ENCODE measurements at places on chromosomes 3 and 15.

- DNase-seq, result no peak
Observed at GRCh38 chr15:100193277-100193860, 148.4 kb downstream of the ADAMTS17 start.

GRCh38 chr3:189710620-189711402, 79.6 kb downstream of the TP63 start:
- peak; percentile 93 for DNase-seq

DNA sequence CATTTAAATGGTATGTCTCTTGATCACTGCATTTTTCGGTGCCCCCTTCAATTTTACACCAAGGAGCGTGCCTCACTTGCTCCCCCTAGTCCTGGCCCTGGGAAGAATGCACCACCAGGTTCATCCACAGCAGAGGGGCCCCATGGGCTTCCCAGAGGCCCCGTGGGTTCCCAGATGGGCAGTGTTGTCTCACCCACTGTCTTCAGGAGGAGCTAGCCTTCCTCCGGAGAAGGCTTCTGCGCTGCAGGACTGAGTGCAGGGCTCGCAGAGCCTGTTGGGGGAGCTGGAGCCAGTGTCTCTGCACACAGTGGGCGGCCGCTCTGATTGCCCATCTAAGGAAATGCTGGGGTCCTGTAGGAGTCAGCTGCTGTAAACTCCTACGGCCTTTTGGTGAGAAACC, 45.9 kb downstream of the POLR2M start:
- no peak for DNase-seq

DNA sequence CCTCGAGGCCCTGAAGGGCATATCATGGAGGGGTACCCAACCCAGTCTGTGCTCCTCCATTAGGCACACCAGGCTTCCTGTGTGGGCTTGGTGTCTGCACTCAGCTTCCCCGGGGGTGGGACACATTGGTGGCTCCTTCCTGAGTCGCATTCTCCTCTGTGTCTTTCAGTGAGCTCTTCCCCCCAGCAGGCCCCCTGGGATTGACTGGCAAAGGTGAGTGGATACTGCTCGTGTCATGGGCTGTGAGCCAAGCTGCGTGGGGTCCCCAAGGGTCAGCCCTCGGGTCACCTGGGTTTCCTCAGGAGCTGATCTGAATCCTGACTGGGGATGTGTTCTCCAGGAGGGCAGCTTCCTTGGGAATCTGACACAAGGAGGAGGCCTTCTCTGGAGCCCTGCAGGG, 231.0 kb downstream of the SNRPN start:
- DNase-seq, result no peak

GRCh38 chr15:78055919-78056713, 21.4 kb downstream of the TBC1D2B start:
- DNase-seq, result peak; percentile 65

GRCh38 chr3:46271209-46271745, 29.0 kb downstream of the CCR3 start:
- no peak for DNase-seq

DNA sequence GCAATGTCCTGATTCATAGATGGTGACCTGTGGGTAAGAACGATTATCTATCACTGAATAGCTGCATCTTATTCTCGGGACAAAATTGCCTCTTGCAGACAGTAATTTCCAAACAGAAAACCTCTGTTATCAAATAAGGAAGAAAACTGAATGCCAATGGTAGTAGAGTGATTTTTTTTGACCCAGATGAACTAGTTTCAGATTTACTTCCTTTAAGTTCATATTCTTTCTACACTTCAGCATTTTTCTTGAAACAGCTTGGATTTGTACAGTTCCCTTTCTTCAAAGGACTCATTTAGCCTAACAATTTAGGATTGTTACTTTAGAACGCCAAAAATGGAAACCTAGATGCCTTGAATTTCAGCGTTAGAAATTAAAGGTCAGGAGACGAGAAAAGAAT, 14.6 kb downstream of the ETV5 start:
- no peak for DNase-seq

GRCh38 chr3:146589899-146590508, 15.1 kb downstream of the PLSCR5 start:
- peak; percentile 60 for DNase-seq

DNA sequence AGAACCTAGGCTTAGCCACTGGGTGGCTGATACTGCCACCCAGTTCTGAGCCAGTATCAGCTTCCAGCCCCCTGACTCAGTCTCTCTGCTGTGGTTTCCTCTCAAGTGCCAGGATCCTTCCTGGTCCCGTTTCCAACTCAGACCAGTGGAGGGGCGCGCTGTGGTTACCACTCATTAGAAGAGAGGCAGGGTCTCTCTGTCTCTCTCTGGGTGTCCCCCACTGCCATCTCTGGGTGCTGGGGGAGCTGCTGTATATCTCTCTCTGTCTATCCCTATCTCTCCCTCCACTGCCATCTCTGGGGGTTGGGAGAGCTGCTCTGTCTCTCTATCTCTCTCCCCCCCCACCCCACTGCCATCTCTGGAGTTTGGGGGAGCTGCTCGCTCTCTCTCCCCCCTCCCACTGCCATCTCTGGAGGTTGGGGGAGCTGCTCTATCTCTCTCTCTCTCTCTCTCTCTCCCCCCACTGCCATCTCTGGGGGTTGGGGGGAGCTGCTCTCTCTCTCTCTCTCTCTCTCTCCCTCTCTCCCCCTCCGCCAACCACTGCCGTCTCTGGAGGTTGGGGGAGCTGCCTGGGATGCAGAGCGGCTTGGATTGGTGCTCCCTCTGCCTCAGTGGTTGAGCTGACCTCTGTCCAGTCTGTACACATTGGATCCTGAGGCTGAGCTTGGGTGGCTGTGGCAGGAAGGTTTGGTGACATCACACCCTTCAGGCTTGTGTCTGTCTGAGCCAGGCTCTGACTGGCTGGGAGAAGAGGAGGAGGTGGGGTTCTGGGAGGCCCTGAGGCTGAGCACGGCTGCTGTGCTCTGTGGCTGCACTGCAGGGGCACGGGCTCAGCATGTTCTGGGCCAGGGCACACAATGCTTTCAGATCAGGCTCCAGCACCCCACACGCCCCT, 98.9 kb downstream of the APBA2 start:
- peak; percentile 66 for DNase-seq

DNA sequence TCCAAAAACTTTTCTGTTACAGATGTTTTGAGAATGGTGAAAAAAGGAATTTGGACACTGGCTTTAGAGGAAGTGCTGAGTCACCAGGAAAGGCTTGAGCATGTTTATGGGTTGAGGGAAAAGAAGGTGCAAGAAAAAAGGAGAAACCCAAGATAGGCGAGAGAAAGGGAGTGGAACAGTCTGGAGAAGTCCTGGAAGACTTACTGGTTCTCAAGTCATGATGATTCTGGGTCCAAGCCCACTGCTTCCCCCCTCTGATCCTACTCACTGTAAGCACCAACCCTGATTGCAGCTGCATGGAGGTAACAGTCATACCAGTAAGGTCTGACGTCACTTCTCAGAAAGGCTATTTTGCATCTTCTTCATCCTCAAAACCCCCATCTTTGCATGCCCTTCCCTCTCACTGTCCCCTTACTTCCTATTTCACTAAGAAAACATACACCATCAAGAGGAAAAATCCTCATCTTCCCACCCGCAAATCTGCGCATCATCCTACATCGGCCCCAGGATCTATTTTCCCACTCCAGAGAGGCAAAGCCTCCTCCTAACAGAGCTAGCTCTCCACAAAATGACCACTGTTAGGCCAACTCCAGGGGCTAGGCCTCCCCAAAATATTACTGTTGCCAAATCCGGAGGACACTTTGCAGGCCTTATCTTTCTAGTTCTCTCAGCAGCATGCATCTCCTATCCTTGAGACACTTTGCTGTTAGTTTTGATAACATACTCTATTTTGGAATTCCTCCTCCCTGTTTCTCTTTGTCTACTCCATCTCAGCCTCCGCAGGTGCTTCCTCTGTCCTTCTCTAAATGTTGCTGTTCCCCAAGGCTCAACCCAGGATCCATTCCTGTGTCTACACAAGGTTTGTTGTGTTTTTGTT, 3.2 kb upstream of the ATP13A3 start:
- no peak for DNase-seq

- no peak for DNase-seq
Observed at GRCh38 chr3:104521606-104522336, 844.9 kb upstream of the ALCAM start.

- no peak for DNase-seq
Observed at GRCh38 chr15:100764778-100765466, 114.7 kb upstream of the ALDH1A3 start.

- DNase-seq, result peak; percentile 7
Observed at GRCh38 chr3:112333002-112333380, at the start of gene CD200. Gene CD200, plus strand, starts transcription at chr3:112333156. Its CDS starts 57 bp downstream, at chr3:112333213.

GRCh38 chr3:185763347-185764005, 61.4 kb downstream of the IGF2BP2 start:
- no peak for DNase-seq

DNA sequence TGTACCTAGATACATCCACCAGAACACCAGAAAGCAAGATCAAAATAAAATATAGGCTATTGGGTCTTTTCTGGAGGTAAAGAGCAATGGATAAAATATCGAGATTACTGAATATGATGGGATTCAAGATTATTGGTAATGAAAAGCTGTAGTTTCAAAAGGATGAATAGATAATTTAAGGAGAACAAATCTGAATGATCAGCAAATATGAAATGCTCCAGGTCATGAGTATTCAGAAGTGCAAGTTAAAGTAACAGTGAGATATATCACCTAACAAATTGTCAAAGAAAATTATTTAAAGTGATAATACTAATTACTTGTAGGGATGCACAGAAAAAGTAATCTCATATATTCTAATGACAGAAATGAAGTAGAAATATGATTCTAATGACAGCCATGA, 409.6 kb upstream of the MDFIC2 start:
- DNase-seq, result no peak

DNA sequence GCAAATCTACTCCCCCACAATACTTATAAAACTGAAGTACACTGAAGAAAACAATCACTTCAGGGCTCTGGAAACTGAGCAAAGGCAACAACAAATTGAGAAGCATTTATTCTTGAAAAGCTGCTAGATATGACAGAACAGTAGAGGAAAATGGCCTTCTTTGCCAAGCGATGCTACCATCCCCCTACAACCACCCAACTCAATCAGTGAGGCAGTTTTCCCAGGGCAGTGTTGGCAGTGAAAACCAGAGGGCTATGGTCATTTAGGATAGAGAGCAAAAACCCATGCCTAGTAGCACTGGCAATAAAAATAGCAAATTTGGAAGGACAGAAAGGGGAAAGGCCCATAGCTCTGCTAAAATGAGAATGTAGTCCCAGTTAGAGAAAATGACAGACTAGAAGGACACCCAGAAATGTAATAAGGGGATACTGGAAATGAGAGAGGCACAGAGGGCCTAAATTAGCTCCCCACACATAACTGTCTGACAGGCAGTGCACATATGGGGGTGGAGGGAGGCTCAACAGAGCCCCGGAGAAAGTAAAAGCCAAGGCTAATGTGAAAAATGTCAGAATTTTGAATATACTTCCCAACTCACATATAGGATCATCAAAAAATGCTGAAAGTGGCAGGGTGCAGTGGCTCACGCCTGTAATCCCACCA, 143.5 kb downstream of the GSK3B start:
- DNase-seq, result no peak

DNA sequence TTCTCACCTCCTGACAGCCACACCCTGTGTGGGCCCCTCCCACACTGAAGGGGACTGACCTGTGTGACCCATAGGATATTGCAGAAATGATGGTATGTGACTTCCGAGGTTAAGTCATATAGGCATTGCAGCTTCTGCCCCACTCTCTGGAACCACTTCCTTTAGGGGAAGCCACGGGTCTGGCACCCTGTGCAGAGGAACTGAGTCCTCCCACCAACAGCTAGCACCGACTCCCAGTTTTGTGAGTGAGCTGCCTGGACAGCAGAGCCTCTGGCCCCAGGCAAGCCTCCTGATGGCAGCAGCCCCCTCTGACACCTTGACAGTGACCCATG, 24.6 kb upstream of the SLC6A6 start:
- no peak for DNase-seq

GRCh38 chr3:196525141-196525540, 10.0 kb upstream of the SMCO1 start:
- no peak for DNase-seq

- no peak for DNase-seq
Observed at GRCh38 chr3:9119331-9119730, 130.1 kb downstream of the SRGAP3 start.

DNA sequence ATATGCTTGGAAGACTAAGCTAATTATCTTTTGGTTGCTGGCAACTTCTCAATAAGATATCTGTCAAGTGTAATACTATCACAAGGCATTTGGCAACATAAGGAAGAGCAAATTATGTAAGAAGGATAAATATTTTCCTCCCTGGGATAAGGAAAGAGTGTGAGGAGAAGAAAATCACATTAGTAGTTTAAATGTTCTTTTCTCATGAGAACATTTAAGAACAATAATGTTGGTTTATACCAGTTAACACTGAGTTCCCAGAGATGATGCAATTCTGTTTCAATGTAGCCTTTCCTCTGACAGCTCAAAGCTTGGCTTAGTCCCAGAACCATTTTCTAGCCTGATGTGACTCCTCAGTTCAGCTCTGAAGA, 66.1 kb upstream of the NPHP3 start:
- DNase-seq, result peak; percentile 21

- DNase-seq, result no peak
Observed at GRCh38 chr3:43790476-43790875, 99.7 kb downstream of the ABHD5 start.

GRCh38 chr3:131988209-131988608, 46.6 kb downstream of the CPNE4 start:
- no peak for DNase-seq

DNA sequence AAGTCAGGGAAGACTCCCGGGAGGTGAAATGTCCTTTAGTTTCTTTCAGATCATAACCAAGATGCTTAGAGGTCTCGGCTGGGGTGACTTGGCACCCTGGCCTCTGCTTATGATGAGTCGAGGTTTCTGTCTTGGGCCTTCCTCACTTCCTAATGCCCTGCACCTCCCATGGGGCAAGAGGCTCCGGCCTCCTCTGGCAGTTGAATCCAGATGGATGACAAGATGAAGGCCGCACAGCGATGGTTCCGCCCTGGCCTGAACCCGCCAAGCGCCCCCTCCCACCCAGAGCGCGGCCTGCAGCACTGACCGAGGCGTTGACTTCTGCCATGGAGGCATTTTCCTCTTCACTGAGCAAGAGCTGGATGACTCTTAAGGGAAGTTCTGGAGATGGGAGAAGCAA, 31.3 kb downstream of the MUC20 start:
- DNase-seq, result no peak

GRCh38 chr3:125386811-125387210, 11.7 kb upstream of the ZNF148 start:
- DNase-seq, result no peak

- DNase-seq, result no peak
Observed at GRCh38 chr3:94525043-94525442, 462.2 kb downstream of the NSUN3 start.

DNA sequence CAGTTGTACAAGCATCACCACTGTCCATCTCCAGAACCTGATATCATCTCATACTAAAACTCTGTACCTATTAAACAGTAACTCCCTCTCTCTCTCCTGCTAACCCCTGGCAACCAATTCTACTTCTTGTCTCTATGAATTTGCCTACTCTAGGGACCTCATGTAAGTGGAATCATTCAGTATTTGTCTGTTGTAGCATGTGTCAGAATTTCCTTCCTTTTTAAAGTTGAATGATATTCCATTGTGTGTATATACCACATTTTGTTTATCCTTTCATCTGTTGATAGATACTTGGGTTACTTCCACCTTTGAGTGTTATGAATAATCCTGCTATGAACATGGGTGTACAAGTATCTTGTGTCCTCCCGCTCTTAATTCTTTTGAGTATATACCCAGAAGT, 16.6 kb downstream of the ZNF592 start:
- DNase-seq, result no peak

Measured in ACHN (cell line).